ENCODE measurements at places on chromosomes 4 and X.

GRCh38 chr4:116636917-116637316, 448.5 kb downstream of the TRAM1L1 start:
- no peak for DNase-seq

- DNase-seq = no peak
These were observed 336.5 kb downstream of the PDGFC start for GRCh38 chr4:156635051-156635450.

- DNase-seq = no peak
These were observed 222.2 kb downstream of the MID1 start for GRCh38 chrX:10398215-10398614.

- no peak for DNase-seq
These were observed 56.7 kb downstream of the NAF1 start for GRCh38 chr4:163109967-163110366.

- DNase-seq = no peak
These were observed 215.9 kb downstream of the SOWAHB start for GRCh38 chr4:76681996-76682395.

DNA sequence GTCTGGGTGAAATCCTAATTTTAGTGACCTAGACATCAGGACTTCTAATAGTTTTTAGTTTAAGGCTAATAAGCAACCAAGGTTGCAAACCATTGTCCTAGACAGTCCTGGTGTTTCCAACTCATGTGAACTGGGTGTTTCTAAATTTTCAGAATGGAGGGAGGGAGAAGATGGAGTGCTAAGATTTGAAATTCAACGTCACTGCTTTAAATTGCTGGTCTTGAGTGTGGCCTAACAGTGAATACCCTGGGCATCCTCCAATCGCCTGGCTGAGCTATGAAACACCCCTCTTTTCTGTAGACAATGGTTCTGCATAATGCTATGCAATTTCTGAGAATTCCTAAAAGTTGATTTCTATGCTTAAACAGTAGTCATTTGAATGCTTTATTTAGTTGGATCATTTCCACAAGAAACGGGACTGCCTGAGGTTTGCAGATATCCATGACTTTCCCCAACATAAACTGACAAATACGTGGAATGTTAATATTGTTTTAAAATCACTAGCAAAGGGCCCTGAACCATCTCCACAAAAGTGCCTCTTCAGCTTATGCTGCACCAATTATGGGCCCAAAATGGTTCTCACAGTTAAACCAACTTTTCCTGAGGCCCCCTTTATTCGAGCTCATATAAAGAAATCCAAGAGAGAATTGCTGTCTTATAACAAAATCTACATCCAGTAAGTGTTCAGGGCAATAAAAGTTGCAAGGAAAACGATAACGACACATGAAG, 1.1 kb downstream of the FBXL5 start:
- no peak for DNase-seq

GRCh38 chr4:92618968-92619367, 315.2 kb downstream of the GRID2 start:
- no peak for DNase-seq

- DNase-seq = no peak
These were observed 115.8 kb upstream of the BMPR1B start for GRCh38 chr4:94641702-94642560.

DNA sequence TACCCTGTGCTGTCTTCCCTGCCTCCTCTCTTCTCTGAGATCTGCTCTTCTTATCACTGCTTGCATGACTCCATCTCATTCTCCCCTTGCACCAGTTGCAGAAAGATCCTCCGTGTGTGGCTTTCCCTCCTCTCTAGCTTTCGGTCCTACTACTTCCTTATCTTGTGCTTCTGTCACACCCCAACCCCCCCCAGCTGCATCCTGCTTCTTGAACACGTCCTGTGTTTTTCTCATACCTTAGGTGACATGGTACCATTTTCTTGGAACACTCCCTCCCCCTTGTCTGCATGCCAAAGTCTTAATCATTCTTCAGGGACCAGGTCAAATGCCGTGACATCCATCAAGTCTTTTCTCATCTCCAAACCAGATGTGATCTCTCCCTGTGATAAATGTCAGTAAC, 46.4 kb downstream of the FHL1 start:
- DNase-seq = no peak

GRCh38 chr4:174058846-174059245, 224.6 kb downstream of the FBXO8 start:
- DNase-seq = no peak

DNA sequence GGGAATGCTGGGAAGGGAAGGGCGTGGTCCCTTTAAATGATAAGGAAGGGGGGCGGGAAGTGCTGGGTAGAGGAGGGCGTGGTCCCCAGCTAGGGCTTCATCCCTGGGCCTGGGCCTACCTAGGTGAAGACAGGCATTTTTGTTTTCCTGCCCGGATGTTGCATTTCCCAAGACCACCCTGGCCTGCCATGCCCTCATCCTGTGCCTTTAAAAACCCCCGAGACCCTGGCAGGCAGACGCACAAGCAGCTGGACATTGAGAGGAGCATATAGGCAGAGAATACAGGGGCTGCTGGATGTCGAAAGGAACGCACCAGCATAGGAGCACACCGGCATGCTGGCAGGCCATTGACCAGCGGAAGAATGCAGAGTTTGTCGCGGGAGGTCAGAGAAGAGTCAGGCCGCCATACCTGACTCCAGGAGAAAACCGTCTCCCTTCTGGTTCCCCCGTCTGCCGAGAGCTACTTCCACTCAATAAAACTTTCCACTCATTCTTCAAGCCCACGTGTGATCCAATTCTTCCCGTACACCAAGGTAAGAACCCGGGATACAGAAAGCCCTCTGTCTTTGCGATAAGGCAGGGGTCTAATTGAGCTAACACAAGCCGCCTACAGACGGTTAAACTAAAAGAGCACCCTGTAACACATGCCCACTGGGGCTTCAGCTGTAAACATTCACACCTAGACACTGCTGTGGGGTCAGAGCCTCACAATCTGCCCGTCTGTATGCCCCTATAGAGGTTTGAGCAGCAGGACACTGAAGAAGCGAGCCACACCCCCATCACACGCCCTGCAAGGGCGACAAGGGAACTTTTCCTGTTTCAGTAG, 2.9 kb upstream of the AGA start:
- no peak for DNase-seq

- no peak for DNase-seq
These were observed 1.8 kb downstream of the DKK2 start for GRCh38 chr4:107034091-107034995.

DNA sequence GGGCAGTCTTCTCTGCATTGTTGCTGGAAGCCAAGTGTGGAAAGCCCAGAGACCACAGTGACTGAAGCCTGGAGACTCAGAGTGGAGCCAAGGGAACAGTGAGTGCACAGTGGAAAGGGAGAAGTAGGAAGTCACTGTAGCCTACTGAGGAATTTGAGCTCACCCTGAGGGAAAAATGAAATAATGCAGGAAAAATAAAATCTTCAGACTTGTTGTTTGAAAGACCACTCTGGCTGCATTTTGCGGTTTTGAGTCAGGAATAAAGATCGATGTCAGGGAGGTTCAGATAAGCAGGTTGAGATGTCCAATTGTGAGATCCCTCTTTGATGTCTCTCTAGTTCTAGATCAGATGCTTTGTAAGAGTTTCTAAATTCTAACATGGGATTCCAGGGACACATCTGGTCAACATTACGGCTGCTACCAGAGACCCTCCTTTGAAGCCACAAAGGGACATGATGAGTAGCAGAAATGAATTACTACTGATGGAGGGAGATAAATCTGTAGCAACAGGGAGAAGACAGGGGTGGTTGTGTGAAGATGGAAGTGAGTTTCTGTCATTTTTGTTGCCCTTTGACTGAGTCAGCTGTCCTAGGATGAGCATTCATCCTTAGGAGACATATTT, 8.4 kb downstream of the ADH4 start:
- no peak for DNase-seq

GRCh38 chr4:7515390-7515902, 80.7 kb upstream of the PSAPL1 start:
- no peak for DNase-seq

DNA sequence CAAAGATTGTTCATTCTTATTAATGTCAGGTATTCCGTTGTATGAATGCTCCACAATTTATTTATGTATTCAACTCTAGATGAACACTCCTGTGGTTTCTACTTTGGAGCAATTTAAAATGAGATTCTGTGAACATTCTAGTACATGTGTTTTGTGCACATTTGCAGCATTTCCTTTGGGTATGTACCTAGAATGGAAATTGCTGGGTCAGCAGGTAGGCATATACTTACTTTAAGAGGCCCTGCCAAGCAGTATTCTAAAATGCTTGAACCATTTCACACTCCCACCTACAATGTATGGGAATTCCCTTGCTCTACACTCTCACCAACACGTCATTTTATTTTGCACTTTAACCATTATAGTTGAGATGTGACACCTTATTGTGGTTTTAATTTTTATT, 59.4 kb upstream of the MAGEB2 start:
- no peak for DNase-seq

GRCh38 chr4:148405161-148405893, 36.9 kb downstream of the NR3C2 start:
- no peak for DNase-seq

DNA sequence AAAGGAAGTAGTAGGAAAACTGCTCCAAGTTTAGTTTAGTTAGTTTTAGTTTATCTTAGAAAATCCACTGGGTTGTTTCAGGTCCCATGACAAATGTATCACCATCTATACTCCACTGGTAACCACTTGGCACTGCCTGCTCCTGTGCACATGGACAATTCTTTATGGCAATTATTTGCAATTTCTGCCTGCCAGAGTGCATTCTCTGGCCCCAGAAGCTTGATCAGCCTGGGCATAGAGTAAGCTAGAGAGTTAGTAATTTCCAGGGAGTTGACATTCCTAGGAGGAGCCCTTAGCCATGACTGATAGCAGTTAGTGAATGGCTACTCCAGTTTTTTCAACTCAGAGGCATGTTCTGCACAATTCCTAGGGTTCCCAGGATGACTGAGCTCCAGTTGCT, 203.2 kb upstream of the FGF13 start:
- DNase-seq = no peak

DNA sequence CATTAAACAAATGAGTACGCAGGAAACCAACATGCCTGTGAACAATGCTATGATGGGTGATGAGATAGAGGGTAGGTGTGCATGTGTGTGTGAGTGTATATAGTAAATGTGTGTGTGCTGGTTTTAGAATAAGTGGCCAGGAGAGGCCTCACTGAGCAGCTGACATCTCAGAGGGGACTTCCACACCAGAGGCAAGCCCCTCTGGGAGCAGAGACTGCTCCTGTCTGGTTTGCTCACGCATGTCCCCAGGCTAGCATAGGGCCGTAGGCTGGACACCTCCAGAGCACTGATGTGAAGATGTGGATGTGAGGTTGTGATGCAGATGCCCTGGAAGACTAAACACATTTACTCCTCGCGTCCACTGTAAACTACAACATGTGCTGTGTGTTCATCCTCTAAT, 104.5 kb downstream of the DRD5 start:
- DNase-seq = no peak

GRCh38 chr4:20395160-20395773, 143.6 kb downstream of the SLIT2 start:
- DNase-seq = no peak

DNA sequence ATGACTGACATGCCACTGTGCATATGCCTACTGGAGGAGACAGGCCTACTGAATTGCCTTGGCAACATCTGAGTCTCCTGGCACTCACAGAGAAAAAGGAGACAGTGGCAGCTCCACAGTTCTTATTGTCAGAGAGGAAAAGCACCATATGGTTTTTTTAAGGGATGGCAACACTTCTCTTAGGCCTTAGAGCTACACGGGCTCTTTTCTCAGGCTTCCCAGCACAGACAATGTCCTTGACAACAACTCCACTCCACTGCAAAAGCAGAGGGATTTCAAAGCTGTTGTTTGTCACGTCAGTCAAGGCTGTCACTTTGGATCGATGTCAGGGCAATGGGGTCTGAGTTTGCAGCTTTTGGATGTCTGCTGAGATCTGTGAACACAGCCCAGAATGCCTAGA, 4.7 kb upstream of the CLCN4 start:
- no peak for DNase-seq

DNA sequence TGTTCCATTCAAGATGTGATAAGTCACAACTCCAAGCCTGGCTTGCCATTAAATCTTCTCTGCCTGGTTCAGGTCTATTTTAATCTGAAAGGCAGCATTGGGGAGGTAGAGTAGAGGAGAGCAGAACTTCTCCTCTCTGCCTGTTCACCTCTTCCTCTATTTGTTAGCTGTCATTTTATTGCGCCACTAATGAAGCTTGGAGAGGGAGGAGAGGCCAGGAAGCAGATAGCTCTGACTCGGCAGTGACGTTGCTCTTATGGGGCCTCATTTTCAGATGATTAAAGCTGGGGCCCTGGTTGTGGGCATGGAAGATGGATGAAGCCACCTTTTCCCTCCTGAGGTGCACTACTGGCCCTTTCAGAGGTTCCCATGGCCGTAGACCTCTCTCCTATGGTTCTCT, 207.3 kb downstream of the MID1IP1 start:
- no peak for DNase-seq

GRCh38 chr4:163606896-163607691, 112.6 kb downstream of the TMA16 start:
- no peak for DNase-seq

DNA sequence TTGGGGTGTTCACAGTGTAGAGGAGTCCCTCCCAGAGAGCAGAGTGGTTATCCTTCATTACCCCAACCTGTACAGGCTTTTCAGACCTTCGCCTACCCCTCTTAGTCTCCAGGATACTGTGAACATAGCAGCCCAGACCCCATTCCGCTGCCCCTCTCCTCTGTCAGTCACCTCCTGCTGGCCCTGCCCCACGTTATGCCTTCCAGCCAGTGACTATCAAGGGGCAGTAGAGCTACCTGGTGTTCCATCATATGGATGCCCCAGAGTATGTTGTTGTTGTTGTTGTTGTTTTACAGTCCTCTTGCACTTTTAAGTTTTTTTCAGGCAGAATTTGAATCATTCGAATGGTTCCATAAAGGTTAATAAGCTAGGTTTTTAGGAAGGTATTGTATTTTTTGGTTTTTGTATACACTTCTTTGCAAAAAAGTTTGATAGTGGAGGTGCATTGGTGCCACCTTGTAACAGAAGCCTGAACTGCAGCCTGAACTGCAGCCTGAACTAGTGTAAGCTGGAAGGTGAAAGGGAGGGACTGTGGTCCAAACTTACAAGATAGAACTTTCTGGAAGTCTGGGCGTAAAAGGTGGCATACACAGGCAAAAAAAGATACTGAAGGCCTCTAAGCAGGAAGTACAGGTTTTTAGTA, 101.4 kb upstream of the RAB40AL start:
- no peak for DNase-seq

DNA sequence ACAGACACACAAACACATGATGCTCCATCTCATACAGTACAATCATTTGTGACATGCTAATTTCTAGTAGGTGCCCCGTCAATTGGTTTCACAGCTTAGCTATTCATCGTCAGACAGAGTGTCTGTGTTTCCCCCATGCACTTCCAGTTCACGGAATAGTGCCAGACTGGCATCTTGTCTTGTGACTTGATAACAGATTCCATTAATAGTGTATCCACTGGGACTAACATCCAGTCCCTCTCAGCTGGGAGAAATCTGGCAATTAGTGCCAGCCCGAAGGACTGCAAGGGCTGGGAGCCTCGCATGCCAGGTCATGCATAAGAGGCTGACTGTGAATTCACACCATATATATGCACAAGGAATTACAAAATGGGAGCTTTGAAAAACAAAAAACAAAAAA, 20.2 kb upstream of the GATB start:
- DNase-seq = no peak
